Osteoblast (primary cell): ENCODE measurements at places on chromosomes 5 and 9.
A peak's percentile ranks its signal among the peaks of the same experiment; 100 is the strongest.

- no peak for DNase-seq
Observed at GRCh38 chr5:74028406-74028805, 402.4 kb downstream of the ARHGEF28 start.

DNA sequence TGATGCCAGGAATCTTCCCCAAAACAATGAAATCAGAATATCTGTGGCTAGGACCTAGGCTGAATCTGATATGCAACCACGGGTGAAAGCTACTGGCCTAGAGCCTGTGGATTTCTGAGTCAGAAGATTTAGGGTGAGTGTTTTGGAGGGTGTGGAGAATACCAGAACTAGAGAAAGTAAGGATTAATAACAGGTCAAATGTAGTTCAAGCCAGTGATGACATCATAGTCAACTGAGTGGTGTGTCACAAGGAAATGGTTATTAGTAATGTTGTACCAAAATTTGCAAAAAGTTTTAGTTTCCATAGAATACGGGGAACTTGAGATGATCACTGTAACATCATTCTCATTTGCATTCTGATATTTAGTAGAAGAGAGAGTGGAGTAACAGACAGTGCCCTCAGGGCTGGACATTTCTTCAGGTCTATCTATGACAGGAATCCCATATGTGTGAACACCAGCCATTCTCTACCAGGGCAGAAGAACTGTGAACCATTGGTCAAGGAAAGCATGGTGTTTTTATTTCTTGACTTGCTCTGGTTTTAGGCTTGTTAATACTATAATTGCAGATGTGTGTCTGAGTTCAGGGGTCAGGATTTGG lies 3.7 kb downstream of the GALNT12 start:
- peak; percentile 96 for DNase-seq

- no peak for DNase-seq
Observed at GRCh38 chr5:115544043-115544435, 536 bp downstream of the FEM1C start.

GRCh38 chr5:13783726-13784125 lies 160.8 kb downstream of the DNAH5 start:
- DNase-seq: no peak

DNA sequence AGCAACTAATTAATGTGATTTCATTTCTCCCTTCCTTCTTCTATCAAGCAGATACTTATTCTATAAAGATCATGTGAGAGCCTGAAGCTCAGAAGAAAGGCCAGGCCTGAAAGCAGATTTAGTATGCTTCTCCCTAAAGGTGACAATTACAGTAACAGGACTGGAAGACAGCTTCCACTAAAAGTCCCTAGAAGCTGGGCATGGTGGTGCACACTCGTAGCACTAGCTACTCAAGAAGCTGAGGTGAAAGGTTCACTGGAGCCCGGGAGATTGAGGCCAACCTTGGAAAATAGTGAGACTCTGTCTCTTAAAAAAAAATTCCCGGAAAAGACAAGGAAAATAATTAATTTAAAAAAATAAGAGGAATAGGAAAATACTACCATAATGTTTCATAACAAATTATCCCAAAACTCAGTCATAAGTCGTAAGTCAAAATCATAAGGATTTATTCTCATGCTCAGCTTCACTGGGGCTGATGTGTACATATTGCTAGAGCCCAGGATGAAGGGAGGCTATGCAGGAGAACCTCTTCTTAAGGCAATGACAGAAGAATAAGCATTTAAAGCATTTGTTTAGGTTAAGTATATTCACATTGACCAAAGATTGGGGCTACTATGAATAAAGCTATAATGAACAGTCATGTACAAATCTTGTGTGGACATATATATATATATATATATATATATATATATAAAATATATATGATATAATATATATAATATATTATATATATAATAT lies 210.8 kb upstream of the SMARCA2 start:
- no peak for DNase-seq

GRCh38 chr5:154727361-154727760 lies 27.8 kb upstream of the LARP1 start:
- no peak for DNase-seq
